GM13977 (cell line): ENCODE measurements at places on chromosomes 2 and 18.

DNA sequence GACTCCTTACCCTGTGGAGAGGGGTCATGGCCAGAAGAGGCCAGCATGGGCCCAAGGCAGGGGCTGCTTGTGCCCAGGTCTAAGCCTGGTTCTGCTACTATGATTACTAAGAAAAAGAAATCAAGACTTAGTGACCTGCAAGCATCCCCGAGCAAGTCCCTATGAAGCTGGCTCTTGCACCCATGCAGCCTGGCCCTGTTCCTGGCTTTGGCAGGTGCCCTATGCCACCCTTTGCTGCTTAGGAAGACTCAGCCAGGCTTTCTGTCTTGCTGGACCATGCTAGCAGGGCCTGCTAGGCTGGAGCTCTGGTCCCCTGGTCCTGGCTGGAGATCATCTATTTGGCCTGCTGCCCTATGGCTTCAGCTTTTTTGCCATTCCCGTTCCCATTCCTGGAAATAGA is 309.4 kb upstream of the EPAS1 start:
- no peak for DNase-seq

GRCh38 chr2:122525336-122525735 is 769.9 kb downstream of the TSN start:
- DNase-seq, result no peak

DNA sequence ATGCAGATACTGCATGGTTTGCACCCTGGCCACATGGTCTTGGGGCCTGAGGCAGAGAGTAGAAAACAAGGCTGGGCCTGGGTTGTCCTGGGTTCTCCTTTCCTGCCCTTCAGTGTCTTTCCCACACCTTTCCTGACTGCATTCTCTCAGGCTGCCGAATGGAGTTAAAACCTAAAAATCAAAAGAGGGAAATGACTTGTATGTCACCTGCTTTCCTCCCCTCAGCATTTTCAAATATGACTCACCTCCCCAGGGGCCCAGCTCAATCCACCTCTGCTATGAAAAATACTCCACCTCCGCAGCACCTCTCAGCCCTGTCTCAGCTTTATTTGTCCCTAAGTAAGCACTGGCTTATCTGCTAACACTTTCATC is 457.8 kb upstream of the MEX3C start:
- peak; percentile 53 for DNase-seq

- DNase-seq, result no peak
Observed at GRCh38 chr2:229416116-229416694, 145.1 kb upstream of the PID1 start.

DNA sequence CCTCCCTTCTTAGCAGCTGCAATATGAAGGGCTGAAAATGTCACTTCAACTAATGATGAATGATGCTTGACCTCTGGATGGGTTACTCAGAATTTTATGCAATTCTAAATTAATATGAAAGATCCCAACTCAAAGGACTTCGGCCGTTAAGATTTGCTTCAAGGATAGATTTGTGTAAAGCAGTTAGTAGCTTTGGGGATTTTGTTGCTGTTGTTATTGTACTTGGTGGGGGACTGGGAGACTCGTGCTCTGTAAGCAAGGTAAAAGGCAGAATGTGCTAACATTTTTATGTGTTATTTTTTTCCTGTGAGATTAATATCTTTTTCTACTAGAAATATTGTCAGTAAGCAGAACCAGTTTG is 478.8 kb downstream of the ARHGAP15 start:
- DNase-seq, result no peak

- DNase-seq, result no peak
Observed at GRCh38 chr2:41101281-41101680, 649.4 kb upstream of the SLC8A1 start.

DNA sequence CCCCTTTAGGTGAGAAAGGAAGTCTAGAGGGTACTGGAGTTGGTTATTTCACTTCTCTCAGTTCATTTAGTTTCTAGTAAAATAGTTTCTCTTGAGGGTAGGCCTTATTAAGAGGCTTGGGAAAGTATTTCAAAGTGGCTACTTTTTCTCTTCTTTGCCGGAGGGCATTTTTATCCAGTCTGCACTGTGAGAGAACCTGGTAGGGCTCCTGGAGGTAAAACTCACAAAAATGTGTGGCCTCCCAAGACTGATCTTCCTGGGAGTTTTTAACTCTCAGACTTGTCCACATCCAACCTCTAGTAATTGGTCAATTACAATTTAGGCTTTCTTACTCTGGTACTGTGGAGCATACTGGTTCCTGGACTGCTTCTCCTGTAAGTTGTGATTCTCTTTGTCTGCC is 28.0 kb downstream of the EHBP1 start:
- no peak for DNase-seq

DNA sequence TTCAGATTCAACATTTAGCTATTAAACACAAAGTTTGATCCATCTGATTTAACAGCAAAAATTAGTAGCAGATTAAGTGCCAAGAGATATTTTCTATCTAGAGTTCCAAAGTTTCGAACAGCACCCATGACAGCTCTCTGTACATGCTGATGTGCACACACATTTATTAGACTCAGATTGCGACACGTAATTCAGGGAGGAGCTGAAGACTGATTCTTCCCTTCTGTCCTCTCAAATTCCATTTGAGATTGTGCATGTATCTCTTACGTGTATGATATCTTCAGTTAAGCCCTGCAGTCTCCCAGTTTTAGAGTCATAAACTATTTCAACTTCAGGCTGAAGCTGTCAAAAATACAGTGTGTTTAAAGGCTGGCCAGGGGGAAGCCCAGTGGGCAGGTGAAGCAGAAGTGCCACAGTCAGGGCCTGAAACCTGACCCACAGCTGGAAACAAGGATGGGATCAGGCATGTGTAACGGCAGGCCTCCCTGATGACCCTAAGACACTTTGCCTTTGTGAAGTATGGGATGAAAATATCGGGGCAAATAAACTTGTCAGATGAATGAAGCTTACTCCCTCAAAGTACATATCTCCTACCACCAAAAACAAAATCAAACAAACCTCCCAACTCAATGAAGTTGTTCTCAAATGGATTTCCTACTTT is 30.6 kb downstream of the CYB5A start:
- DNase-seq, result no peak

- no peak for DNase-seq
Observed at GRCh38 chr2:12856934-12857601, 140.3 kb downstream of the TRIB2 start.

- no peak for DNase-seq
Observed at GRCh38 chr18:46034230-46034629, 37.8 kb downstream of the PSTPIP2 start.

GRCh38 chr2:150282357-150282756 is 205.1 kb downstream of the RND3 start:
- no peak for DNase-seq

DNA sequence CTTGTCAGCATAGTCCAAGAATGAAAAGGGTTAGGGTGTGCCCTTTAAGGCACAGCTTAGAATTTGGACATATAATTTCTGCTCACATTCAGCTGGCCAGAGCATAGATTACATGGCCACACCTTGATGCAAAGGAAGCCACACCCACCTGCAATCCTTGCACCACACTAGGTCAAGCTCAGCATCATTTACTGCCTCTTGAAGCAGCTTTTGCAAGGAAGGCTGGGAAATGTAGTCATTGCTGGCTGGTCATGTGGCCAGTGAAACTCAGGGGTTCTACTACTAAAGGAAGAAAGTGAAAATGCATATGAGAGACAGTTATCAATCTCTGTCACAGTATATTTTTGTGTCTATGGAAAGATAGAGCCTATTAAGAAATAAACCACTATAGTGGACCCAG is 159.3 kb downstream of the GFPT1 start:
- DNase-seq, result no peak

- DNase-seq, result no peak
Observed at GRCh38 chr2:127164761-127165538, 55.1 kb downstream of the CYP27C1 start.

GRCh38 chr2:30664761-30665358 is 142.4 kb downstream of the CAPN13 start:
- DNase-seq, result no peak

- no peak for DNase-seq
Observed at GRCh38 chr2:1231466-1232063, 181.7 kb upstream of the TPO start.

DNA sequence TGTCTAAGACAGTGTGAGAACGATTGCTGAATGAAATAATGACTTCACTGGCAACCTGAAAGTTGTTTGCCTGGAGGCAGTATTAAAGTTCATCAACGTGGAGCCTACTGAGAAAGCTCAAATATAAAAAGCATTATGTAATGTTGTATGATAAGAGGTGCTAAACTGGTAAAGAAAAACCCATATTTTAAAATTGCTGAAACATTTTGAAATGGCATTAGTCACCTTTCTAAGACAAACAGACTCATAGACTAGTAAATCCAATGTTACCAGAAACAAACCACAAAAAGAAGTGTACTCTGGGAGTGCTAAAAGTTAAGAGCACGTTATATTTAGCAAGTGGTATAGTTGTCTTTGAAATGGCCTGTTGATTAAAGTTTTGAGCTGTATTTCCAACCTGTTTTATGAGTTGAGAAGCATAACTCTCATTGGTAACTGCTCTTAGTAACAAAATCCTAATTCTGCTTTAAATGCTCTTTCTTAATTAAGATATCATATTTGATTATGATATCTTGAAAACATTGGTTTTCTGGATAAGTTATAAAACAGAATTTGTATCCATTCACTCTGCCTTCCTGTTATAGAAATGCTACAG is 62.7 kb downstream of the CYP1B1 start:
- DNase-seq, result no peak

DNA sequence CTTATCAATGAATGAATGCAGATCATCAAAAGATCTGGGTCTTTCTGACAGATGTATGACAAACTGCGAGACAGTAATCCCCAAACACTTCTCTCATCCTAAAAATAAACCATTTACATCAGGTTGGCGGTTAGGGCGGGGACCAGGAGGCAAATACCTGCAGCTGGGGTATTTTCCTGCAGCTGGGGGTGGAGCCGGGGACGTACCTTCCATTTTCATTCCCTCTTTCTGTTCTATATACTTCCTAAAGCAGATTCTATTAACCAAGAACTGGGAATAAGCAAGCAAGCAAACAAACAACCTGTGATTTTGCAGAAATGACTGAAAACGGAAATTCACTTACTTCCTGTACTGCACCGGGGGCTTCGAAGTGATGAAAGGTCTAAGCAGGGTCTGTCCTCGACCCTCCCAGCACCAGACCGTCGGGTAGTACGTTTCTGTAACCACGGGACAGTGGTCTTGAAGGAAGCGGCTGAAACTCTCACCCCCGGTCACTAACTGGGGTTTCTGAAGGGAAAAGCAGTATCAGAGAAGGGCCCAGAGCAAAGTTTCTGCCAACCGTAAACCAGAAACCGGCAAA is 1.2 kb downstream of the ABHD3 start:
- peak; percentile 74 for DNase-seq

- DNase-seq, result no peak
Observed at GRCh38 chr2:32768387-32769174, 140.7 kb downstream of the TTC27 start.

- no peak for DNase-seq
Observed at GRCh38 chr2:65767946-65768345, 335.5 kb upstream of the SPRED2 start.

DNA sequence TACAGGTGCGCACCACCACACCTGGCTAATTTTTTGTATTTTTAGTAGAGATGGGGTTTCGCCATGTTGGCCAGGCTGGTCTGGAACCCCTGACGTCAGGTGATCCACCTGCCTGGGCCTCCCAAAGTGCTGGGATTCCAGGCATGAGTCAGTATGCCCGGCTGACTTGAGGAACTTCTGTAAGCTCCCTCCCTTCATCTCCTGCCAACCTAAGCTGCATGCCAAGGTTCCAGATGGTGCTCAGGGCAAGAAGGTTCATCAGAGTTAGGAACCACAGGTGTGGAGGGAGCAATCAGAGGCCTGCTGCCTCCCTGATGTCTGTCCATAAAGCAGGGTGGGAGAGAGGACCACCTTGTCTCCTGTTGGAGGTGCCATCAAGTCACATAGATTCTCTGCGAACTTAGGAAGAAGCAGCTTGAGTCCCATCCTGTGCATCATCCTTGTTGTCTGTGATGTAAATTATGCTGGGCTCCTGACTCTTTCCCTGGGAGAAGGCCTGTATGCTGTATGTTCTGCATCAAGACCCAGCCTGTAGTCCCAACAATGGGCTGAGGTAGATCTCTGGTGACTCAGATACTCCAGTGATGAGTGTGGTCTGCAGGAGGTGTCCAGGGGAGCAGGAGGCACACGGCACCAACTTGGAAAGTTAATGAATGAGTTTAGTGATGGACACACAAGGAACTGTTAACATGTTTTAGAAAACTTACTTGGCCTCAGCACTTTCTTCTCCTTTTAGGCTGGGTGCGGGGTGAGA is 53.1 kb downstream of the TMEM17 start:
- DNase-seq, result no peak

- DNase-seq, result no peak
Observed at GRCh38 chr18:7750095-7750663, 183.1 kb downstream of the PTPRM start.

- DNase-seq, result no peak
Observed at GRCh38 chr18:74148543-74149070, 284 bp downstream of the TIMM21 start.

DNA sequence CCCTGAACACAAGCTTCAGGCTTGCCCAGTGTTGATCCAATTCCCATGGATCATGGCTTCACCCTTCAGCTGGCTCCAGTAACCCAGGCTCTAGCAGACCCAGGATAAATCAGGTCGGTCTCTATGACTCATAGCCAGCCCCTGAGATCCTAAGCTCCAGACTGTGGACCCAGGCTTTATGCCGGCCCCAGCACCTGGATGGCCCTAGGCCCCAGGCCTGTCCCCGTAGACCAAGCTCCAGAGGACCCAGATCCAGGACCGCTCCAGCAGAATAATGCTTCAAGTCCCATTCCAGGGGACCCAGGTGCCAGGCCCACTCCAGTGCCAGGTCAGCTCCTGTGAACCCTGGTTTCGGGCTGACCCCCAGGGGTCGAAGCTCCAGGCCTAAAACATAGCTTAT is 1589.9 kb upstream of the DDX18 start:
- no peak for DNase-seq

GRCh38 chr2:27804146-27804545 is 32.6 kb downstream of the MRPL33 start:
- DNase-seq, result no peak

GRCh38 chr2:211468877-211469663 is 912.7 kb downstream of the CPS1 start:
- DNase-seq, result no peak

DNA sequence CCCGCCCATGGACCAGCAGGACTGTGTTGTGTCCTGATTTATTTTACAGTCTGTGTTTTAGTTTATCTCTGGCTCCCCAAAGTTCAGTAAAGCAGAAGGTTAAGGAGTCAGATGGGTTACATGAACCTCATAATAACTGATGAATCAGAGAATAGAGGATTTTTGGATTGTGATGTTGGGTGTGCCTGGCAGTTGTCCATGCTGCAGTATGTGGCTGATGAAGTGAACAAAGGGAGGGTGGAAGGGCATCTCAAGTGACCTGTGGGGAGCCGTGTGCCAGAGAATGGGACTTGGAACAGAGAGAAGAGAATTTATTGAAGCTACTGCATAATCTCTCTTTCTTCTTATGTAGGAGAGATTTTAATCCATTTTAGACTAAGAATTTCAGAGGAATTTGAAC is 145.5 kb downstream of the MAP4K4 start:
- no peak for DNase-seq

- no peak for DNase-seq
Observed at GRCh38 chr2:122414902-122415301, 659.5 kb downstream of the TSN start.
